ENCODE measurements at places on chromosomes 3 and 15.

- DNase-seq: peak; percentile 79
Observed at GRCh38 chr15:63023351-63023945, 19.1 kb upstream of the TPM1 start.

DNA sequence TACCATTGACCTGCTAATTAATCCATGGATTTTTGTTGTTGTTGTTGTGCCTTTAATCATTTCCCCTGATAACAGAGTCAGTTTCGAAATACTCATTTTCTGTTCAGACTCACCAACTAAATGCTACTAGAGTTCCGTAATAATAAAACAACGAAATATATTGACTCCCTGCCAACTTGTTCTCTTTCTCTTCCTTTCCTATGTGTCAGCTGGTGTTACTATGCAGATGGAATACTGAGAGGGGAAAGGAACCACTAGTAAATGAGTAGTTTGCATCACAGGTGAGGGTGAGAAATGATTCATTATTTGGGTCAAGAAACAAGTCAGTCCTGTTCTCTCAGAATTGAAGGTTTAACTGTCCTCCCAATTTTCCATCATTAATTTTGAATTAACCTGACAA lies 1027.3 kb downstream of the TUSC7 start:
- no peak for DNase-seq

DNA sequence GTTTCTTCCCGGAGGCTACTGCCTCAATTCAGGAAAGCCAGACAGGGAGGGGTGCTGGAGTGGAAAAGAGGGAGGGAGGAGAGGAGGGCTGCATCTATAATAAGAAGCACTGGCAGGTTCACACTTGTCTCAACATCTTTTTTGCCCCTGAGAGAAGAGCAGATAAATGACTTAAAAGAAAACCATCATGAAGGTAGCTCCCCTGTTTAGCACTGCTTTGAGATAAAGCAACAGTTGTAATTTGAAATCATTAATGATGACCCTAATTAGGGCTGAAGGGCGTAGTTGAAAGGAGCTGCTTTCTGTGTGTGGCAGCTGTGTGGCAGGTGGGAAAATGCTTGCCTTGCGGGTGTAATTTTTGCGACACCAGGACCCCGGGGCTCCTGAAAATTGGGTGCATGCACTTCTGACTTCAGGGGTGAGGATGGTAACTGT lies 222.8 kb upstream of the IL12A start:
- no peak for DNase-seq

DNA sequence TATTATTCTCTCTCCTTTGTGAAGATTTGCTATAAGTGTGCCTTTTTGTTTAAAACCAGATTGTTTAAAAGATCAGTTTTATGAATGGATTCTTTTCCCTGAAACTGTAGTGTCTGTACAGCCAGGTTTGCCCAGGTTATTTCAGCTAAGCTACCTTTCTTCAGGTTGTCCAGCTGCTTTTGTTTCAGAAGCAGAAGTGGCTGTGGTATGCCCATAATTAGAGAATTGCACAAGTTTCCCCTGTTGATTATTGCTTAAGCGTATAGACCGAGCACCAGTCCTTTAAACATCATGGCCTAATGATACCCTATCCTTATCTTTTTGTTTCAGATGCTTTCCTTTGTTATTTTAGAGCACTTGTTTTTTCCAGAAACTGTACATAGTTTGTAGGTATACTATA lies 10.2 kb downstream of the ASB7 start:
- DNase-seq: no peak

DNA sequence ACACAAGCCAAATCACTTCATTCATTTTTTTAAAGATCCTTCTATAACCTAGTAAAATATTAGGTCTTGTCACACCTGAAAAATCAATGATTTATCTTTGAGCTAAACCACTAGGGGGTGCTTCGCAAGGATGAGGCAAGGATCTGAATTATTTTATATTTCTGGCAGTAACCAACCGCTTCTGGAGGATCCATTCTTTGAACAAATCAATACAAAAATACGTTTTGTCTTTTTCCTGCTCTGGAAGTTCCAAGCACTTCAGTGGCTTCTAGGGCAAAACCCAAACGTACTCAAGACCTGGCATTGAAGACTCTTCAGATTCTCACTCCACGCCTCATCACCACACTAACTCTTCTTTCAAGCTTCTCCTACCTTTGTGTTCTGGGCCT lies 486 bp downstream of the LSG1 start:
- DNase-seq: no peak

DNA sequence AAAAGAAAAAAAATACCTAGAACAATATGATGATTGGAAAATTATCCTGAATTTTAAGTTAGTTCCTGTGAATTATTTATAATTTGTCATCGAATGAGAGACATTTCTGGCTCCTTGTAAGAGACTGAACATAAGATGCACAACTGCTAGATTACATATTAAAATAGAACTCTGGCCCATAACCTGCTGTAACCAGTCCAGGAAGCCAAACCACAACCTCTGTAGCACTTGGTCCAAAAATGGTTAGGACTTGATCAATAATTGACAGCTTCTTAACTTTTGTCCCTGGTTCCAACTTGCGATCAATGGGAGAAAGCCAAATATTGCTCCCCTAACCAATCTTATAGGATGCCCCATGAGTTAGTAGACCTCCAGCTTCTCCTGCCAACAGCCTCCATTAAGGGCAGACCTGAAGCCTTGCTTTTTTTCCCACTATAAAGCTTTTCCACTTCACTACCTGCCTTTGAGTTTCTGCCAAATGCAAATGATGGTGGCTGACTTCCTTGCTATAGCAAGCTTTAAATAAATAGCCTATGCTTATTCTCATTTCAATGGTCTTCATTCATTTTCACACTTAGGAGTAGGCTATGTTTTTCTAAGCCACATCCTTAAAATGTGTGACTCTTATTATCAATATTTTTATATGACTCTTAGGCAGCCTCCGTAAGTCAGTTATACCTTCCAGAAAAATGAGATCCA lies 224.0 kb upstream of the ARHGEF26 start:
- no peak for DNase-seq

- DNase-seq: no peak
Observed at GRCh38 chr15:101528108-101528916, 38.8 kb upstream of the PCSK6 start.

DNA sequence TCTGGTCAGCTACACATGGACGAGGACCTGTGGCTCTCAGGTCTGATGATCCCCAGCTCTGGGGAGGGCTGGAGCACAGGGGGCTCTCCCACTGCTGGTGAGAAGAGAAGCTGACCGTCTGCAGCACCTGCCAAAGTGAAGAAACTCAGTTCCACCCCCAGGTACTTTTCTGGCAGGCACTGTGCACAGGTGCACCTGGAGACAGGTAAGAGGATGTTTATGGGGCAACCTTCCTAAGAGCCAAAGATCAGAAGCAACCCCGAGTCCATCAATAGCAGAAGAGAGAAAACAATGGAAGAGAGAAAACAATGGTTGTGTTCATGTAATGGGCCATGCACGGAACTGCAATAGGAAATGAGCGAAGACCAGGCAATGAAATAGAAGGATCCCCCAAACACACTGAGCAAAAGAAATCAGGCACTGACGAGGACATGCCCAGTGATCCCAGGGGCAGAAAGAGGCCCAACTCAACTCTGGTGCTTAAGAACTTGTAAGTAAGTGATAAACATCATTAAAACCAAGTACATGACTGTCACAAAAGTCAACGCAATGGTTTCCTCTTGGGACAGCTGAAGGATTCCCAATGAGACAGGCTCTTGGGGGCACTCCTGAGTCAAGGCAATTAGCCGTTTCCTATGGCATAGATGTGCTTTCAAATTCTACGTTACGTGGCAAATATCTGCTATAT lies 95.0 kb upstream of the ALDH1A3 start:
- no peak for DNase-seq

- DNase-seq: no peak
Observed at GRCh38 chr15:90159213-90159612, 41.9 kb upstream of the SEMA4B start.

GRCh38 chr3:175187586-175187985 lies 328.5 kb downstream of the NAALADL2 start:
- no peak for DNase-seq

GRCh38 chr3:140378571-140379340 lies 299.1 kb upstream of the TRIM42 start:
- no peak for DNase-seq

DNA sequence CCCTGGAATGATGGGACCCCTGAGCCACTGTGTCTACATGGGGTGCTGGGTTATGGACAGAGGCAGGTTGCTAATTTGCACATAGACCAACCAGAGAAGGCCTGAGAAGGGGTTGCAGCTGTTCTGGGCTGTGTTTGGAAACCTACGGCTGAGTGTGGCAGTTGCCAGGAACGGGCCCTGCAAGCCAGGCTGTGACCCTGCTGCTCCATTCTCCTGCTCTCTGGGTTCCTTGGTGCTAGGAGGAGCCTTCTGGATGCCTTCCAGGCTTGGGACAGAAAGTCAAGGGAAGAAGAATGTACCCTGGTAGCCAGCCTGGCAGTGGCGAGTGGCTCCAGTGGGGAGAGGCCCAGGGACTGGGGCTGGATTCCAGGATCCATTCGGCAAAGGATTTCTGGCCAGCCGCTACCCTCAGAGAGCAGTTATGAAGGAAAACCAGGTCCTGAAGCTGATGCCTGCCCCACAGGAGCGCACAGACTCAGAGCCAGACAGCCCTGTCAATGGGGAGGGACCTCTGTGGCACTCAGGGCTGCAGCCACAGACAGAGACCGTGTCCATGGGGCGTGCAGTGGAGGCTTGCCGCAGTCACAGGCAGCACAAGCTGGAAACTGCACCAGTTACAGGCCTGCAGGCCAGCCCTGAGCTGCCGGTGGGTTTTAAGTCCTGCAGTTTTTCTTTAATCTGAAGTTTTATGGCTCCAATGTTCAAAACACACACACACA lies 55.1 kb upstream of the ACAD9 start:
- DNase-seq: no peak

- DNase-seq: peak; percentile 69
Observed at GRCh38 chr3:150146991-150147761, 176.5 kb upstream of the PFN2 start.

DNA sequence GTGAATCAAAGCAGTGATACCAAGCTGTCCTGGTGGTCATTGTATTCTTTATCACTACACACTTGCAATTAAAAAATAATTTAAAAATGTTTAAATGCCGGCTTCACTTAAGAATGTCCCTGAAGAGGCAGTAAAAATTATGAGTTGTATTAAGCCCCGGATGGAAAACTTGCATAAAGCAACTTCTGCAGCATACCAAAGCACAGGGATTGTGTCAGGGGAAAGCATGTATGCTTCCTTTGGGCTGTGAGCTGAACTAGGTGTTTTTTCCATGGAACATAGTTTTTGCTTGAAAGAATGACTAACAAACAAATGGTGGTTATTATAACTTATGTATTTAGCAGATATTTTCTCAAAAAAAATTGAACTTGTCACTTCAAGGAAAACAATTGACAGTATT lies 143.1 kb downstream of the ARNT2 start:
- no peak for DNase-seq

GRCh38 chr15:86399041-86399954 lies 319.6 kb downstream of the AGBL1 start:
- DNase-seq: no peak

- no peak for DNase-seq
Observed at GRCh38 chr3:70582803-70583202, 270.4 kb upstream of the MDFIC2 start.

DNA sequence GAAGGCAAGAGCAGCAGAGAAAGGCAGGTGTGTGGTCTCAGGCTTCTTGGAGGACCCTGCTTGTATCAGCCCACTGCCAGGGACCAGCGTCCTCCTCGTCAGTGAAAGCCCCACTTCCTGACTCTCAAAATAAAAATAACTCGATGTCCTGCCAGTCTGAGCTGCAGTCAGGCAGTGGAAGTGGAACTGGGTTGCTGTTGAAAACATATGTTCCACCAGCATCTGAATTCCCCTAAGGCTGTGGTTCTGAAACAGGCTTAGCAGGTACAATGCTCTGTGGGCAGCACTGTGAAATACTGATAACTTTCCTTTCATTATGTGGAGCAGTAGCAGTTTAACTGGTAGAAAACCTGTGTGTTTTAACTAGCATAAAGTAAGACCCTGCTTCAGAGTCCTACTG lies 121.6 kb upstream of the EIF1B start:
- DNase-seq: no peak

DNA sequence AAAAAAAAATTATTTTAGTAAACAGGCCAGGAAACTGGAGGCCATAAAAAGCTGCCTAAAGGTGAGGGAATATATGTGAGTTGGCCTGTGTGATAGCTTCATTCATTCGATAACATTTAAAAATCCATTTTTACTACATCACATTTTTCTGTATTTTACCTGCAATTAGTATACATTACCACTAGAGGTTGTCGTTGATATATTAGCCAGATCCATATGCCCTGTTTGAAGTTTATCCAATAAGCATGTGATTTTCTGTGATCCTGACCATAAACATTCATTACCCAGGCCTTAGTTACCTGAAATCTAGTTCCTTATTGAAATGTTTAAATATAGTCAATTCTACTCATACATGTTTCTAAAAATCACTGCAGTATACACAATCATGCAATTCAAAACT lies 71.4 kb downstream of the ARNT2 start:
- no peak for DNase-seq

GRCh38 chr3:18703798-18704197 lies 278.7 kb upstream of the SATB1 start:
- DNase-seq: no peak

DNA sequence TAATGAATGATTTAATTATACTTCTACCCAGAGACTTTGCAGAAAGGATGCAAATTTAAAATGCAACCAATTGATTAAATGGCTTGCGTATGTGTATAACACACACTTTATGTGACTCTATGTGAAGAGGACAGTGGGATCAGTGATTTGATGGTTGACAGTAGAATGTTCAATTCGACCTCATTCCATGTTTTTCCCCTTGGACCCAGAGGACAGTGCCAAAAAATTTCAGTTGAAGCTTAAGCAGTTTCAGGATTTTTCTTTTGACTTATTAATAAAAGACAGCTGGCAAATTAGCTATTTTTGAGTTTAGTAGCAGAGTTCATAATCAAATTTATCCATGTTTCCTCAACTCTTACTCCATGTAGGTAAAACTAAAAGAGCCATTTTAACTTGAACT lies 742.4 kb upstream of the NR2F2 start:
- no peak for DNase-seq

GRCh38 chr15:36921484-36922091 lies 178.8 kb downstream of the MEIS2 start:
- DNase-seq: no peak

Data from AG04449 (cell line).